ENCODE measurements at places on chromosomes 4 and X.

- DNase-seq, result no peak
Measured at GRCh38 chr4:61246034-61246433, 45.9 kb downstream of the ADGRL3 start.

DNA sequence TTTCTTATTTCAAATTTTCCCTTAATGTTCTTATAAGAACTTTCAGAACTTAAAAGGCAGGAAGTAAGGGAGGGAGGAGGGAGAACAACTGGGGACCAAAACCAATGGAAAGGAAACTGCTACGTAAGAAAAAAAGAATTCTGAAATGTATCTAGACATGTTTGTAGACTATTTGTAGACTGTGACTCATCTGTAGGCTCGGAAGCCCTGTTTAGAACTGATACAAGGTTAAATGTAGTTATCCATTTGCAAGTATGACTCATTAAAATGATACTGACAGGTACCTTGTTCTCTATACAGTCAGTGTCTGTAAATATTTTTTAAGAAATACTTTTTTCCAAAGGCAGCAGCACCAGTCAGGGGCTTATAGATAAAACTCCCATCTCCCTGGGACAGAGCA lies 202.0 kb downstream of the DHX15 start:
- no peak for DNase-seq

- no peak for DNase-seq
Measured at GRCh38 chr4:190016369-190017289, 10.4 kb downstream of the FRG2 start.

DNA sequence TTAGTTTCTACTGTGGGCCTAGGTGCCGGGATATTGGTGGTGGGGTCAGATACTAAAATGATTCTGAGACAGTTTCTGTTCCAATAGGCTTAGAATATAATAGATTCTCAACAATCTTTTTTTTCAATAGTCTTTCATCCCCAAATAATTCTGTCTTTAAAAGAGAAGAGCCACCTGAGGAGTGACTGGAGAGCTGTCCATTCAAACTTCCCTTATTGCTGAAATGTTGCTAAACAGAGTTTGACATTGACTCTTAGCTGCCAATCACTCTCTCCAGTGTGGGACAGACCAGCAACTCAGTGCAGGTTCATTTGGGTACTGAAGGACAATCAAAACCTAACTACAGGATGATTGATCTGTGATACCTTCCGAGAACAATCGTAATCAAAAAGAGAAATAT lies 12.4 kb upstream of the ADH7 start:
- no peak for DNase-seq

- no peak for DNase-seq
Measured at GRCh38 chrX:134981910-134982309, 8.9 kb upstream of the SMIM10 start.

DNA sequence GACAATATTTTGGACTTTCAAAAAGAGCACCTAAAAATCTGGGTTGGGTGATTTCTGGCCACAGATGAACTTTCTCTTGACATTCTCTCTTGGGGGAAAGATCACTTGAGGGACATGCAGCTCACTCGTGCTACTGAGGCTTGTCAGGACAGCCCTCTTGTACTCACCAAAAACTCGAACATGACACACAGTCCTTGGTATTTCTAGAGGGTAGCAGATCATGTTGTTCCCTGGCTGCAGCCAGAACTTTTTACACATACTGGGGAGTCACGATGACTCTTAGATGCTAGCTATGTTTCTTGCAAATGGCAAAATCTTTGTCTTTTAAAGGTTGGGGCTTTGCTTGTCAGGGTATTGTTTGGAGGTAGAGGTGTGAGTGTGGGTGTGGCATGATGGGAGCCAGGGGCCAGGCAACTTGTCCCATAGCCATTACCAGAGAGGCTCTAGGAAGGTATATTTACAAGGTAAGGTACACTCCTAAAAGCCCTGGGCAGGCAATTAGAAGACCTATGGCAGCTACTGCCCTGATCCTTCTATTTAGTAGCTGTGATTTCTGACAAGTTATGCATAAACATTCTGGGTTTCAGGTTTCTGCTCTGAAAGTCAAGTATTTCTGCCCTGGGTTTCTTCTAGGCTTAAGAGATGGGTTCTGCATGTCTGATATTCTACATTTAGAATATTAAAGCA lies 241.7 kb upstream of the TLL1 start:
- DNase-seq, result no peak

DNA sequence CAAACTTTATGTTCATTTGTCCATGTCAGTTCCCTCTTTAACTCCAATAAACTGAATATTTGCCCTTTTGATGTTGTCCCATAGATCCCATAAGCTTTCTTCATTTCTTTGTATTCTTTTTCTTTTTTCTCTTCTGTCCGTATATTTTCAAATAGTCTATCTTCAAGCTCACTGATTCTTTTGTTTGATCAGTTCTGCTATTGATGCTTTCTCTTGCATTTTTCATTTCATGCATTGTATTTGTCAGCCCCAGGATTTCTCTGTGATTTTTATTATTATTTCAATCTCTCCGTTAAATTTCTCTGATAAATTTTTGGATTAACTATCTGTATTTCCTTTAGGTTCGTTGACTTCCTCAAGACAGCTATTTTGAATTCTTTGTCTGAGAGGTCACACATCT lies 272.9 kb upstream of the GALNT7 start:
- no peak for DNase-seq

DNA sequence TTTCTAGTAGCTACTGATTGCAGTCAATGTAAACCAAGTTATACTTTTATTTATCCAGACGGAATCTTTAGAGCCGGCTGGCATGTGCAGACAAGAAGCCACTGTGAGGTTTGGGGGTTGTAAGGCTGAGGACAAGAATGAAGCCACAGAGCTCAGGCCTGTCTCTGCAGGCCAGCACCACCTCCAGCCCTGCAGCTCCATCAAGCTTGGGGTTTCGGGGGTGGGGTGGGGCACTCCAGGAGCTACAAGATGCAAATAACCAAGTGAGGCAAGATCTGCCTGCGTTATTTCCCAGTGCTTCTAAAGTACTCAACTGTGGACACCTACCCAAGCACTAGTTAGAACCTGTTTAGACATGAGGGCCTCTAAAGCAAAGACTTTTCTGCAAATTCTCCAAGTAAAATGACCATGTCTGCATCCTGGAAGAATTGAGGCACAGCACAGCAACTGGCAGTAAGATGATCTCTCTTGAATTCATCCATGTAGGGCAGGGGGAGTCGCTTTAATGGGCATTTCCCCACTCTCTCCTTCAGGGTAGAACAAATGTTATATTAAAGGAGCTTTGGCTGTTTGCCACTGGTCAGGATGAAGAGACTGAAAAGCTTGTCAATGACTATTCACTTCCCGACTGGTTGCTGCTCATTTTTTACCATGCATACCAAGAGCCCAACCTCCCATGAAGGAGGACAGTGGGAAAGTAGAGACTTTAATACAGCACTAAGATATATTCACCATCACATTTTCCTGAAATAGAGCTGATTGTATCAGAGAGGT lies 222.5 kb downstream of the MGST2 start:
- no peak for DNase-seq

GRCh38 chr4:140469791-140470733 lies 28.0 kb downstream of the MGAT4D start:
- DNase-seq, result no peak

DNA sequence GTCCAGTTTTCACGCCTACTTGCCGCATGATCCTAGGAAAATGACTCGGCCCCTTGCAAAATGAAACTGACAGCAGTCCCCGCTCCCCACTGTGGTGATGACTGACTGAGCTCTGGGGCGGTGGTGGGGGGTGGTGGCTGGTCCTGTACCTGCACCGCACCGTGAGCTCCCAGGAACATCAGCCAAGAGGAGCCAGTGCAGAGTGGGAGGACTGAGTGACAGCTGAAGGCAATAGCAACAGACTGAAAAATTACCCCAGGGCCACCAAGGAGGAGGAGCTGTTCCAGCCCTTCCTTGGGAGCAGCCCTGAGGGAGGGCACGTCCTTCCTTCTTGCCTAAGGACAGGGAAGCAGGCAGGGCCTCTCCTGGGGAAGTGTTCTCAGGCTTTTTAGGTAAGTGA lies 2.4 kb upstream of the C4orf50 start:
- DNase-seq, result no peak

DNA sequence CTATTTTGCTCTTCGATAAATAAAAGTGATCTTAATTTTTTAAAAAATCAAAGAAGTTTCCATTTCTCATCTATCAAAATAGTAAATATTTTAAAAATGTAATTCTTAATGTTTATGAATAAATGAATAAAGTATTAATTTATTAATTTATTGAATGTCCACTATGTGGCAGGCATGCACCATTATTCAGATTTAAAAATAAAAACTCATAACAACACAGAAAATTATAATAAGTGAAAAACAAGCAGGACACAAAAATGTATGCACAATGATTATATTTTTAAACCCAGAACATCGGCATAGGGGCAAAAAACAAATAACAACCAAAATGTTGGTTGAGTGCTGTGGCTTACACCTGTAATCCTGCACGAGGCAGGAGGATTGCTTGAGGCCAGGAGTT lies 5.3 kb upstream of the PYURF start:
- no peak for DNase-seq

DNA sequence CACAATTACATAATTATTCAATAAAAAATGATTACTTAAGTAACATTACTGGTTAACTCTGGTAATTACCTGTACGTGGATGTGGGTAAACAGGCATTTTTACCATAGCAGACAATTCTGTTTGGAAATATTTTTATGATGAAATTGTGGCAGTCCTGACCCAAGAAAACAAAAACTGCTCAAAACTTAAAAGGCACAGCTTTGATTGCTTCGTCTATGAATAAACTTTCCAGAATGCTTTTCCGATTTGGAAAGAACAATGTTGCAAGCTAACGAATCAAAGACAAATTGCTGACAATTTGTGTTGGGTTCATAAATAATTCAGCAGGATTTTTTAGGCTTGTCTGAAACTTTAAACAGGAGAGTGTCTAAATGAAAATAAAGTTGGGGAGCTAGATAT lies 150.6 kb upstream of the GYPA start:
- no peak for DNase-seq

GRCh38 chr4:43709443-43709842 lies 739.2 kb downstream of the KCTD8 start:
- DNase-seq, result no peak

GRCh38 chrX:53071604-53072417 lies 10.4 kb upstream of the TSPYL2 start:
- DNase-seq, result peak; percentile 37

DNA sequence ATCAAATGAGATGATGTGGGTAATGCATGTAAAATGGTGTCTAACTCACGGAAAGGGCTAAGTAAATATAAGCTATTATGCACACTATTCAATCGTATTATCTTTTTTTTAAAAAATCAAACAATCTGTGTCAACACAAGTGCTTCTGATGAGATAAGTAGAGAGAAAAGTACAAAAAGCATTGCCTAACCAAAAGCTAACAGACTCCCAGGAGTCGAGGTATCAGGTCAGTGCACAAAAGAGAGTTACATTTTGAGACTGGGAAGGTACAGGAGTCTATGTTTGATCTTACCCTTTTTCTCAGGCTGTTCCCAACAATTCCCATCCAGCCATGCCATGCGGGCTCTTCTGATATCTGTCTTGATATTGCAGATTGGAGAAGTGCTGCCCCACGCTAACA lies 203.3 kb upstream of the ZIC3 start:
- no peak for DNase-seq

- peak; percentile 1 for DNase-seq
Measured at GRCh38 chrX:47311932-47312774, 58.2 kb upstream of the ZNF157 start.

- no peak for DNase-seq
Measured at GRCh38 chrX:38881066-38881465, 79.8 kb downstream of the MID1IP1 start.

DNA sequence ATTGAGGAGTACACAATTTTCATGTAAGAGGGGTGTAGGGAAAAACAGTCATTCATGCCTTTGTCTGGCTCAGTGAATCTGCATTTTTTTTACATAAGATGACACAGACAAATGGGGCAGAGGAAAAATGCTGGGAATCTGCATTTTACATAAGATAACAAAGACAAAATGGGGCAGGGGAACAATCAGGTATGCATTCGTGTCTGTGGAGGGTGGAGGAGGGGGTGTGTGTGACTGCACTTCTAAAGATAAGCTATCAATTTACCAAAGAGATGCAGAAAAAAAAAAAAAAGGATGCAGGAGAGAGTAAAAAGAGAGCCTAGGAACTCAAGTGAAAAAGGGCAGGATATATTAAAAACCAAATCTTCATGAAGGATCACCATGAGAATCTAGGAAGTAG lies 637.4 kb downstream of the ZNF674 start:
- no peak for DNase-seq

DNA sequence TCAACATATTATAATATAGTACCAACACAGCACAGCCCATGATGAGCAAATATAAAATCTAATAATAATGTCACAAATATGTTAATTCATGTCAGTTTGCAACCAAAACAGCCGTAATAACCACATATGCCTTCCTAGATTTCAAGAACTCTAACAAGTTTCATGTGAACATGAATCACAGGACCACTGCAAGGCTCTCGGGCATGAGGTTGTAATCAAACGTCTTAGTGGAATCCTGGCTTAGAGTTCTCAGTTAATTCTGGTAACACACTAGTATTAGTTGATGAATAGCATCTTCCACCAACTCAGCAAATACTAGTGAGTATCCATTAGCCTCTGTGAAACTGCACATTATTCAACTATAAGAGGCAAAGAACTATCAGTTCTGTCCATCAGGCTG lies 379.3 kb upstream of the TENM3 start:
- no peak for DNase-seq

- no peak for DNase-seq
Measured at GRCh38 chr4:3471886-3472285, 8.8 kb downstream of the DOK7 start.

GRCh38 chr4:74058048-74058651 lies 19.7 kb upstream of the CXCL3 start:
- no peak for DNase-seq

GRCh38 chr4:150976478-150977118 lies 38.5 kb downstream of the LRBA start:
- DNase-seq, result no peak

DNA sequence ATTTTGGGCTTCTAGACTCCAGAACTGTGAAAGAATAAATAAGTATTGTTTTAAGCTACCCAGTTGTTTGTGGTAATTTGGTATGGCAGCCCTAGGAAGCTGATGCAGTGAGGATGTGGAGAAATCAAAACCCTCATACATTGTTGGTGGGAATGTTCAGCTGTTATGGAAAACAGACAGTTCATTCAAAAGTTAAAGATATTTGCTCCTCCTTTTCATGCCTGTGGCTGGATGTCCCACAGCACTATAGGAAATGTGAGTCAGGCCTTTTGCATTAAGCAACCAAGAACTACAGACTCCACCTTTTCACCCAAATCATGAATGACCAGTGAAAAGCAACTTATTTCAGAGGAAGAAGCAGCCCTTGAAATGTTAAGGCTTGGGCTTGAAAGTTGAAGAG lies 6.7 kb downstream of the BBS12 start:
- DNase-seq, result no peak

- no peak for DNase-seq
Measured at GRCh38 chrX:138930583-138930945, 219.0 kb upstream of the FGF13 start.

DNA sequence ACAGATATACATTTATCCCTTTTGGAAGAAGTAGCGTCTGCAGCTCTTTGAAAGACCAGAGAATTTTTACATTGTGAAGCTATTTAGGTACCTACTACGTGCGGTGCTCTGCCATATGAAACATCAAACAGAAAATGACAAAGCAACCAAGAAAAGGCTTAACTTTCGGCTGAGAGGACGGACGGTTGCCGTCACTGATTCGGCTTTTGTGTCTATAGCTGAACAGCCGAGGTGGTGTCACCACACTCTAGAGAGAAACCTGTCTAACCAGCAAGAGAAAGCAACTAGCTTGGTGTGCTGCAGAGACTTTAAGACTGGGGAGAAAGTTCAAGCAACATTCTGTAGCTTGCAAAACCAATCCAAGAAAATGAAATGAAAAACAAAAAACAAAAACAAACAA lies 145.5 kb downstream of the SHOX start:
- no peak for DNase-seq

Data from stimulated activated CD4-positive, alpha-beta T cell treated with anti-CD3 and anti-CD28 coated beads, Interleukin-1b, Interleukin-23, amount 100 ng/mL, for 1 hour (primary cell).